Hematopoietic multipotent progenitor cell treated with erythropoietin and hydrocortisone succinate and interleukin-3 and kit ligand, for 6 days (in vitro differentiated cells): ENCODE measurements at places on chromosomes 7 and 10.

GRCh38 chr10:78047314-78047891, 13.7 kb downstream of the RPS24 start:
- DNase-seq: peak; percentile 91

DNA sequence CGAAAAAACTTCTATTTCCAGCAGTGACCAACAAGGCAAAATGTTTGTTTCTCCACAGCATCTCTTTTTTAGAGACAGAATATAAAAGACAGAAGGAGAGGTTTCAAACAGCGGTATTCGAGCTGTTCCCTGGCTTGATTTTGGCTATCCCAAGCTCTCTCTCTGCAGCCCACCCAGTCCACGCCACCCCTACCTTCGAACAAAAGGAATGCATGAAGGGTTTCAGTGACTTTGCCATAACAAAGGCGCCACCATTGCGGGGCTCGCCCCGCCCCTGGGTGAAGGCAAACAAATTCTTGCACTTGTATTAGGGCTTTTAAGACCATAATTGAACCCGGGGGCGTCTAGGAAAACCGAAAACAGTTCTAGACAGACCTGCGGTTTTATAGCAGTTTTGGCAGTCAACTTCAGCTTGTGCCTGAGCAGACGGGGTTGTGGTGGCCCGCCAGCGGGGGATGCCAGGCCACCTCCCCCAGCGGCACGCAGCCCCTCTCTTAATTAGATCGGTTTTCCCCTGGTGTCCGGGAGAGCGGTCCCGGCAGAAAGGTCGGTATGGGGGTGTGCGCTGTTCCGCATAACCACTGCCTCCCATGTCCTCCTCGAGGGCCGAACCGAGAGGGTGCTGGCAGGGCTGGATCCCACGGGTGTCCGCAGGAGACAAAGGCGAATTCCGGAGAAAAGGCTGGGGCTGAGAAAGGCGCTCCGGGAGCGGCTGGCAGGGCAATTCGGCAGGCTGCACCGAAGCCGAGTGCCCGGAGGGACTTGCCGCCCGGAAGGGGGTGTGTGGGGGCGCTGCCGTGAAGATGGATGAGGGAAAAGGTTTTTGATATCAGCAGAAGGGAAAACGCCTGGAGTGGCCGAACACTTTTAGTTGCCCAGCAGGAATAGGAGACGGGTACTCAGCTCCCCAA, 2.7 kb upstream of the HOXA11 start:
- DNase-seq: no peak

GRCh38 chr7:96870185-96870584, 135.2 kb upstream of the DLX6 start:
- no peak for DNase-seq

DNA sequence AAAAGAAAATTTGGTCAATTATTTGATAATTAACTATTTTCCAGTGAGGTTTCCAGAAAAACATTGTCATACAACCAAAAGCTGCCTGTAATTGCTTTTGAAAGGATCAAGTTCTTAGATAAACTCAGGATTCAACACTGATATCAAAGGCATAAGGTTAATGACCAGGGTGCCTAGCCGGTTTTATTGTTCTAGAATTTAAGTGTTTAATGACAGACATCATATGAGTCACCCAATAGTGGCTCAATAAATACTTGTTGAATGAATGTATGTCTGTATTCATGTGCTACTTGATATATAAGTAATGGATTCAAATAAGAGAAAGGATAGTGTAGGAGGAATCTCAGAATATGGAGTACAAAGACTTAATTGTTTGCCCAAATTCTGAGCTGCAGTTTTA, 196.1 kb upstream of the LRGUK start:
- no peak for DNase-seq

DNA sequence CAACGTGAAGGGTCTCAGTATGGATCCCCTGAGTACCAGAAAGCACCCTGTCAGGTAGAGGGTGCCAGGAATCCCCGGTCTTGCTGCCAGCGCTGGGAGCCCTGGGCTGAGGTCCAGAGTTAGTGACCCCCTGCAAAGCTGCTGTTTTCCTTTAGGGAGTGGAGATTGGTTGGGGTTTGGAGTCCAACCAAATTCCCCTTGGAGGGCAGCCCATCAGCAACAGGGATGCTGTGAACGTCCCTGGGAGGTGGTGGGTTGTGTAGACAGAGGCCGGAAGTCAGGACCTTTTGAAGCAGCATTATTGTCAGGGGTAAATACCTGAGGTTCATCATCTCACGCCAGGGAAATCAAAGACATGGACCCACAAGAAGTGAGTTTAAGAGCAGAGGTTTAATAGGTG, 104.2 kb downstream of the COL26A1 start:
- DNase-seq: no peak

GRCh38 chr10:95384011-95384704, 93.4 kb upstream of the PDLIM1 start:
- no peak for DNase-seq

GRCh38 chr10:124902462-124902861, 39.5 kb upstream of the ZRANB1 start:
- DNase-seq: no peak

DNA sequence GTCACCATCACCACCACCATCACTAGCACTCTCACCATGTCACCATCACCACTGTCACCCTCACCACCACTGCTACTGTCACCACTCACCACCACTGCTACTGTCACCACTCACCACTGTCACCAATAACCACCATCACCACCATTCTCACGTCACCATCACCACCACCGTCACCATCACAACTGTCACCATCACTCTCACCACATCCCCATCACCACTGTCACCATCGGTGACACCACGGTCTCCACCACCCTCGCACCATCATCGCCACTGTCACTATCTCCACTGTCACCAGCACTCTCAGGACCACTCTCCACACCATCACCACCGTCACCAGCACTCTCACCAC, 130.4 kb downstream of the MAD1L1 start:
- no peak for DNase-seq

DNA sequence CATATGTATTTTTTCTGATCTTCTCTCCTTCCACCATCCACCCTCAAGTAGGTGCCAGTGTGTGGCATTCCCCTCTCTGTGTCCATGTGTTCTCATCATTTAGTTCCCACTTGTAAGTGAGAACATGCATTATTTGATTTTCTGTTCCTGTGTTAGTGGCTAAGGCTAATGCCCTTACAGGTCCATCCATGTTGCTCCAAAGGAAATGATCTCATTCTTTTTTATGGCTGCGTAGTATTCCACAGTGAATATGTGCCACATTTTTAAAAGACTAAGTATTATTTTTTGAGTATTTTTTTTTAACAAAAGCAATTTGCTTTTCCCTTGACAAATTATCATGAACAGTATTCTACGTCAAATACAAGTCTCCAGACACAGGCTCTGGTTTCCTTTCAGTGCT, 86.4 kb upstream of the ZNF746 start:
- no peak for DNase-seq

DNA sequence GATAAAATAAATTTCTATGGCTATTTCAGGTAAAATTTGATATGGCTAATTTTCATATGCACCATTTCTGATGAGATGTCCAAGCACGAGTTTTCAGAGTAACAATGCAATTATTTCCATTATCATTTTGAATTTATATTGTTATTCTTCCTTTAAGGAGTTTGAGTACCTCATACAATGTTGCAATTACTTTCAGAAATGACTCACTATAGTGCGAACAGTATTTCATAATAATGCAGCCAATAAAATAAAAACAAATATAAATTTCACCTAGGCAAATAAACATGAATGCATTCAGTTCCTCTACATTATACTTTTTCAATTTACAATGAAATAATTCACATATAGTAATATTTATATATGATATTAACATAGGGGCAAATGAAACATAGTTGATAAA, 78.8 kb upstream of the LRRN3 start:
- no peak for DNase-seq

DNA sequence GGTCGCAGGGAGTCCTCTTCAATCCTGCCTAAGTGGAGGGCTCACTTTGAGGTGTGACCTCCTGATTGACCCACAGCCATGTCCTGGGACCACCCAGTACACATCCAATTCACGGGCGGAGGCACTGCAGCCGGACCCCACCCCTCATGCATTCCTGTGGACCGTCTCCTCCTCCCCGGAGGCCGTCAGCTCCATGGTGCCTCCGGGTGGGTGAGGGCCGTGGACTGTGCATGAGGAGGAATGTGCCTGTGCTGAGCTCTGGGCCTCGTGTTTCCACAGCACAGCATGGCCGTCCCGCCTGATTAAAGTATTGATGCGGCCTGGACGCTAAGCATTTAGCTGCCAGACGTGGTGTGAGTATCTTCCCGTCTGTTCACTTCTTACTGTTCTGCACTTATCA, 52.8 kb downstream of the CFAP46 start:
- no peak for DNase-seq

- DNase-seq: no peak
Measured at GRCh38 chr10:84879991-84880390, 551.6 kb downstream of the CCSER2 start.

DNA sequence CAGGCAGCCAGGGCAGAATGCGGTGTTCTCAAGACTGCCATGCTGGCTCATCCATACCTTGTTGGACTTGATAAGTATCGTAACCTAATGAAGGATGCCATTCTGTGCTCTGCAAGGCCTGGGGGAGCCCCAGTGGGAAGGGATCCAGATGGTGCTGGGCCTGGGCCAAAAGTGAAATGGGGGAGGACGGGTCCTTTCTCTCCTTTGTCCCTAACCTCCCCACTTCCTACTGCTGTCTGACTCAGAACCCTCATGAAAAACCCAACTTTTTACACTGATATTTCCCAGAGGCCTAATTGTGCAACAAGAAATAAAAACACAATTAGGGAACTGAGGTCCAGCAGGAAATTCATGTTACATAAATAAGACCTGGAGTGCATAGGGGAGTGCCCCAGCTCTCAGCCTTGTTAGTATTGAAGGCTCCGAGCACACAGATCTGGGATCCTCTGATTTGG, 193.7 kb upstream of the SVIL start:
- DNase-seq: no peak

GRCh38 chr10:80204677-80205476, 460 bp downstream of the ANXA11 start:
- DNase-seq: peak; percentile 58

DNA sequence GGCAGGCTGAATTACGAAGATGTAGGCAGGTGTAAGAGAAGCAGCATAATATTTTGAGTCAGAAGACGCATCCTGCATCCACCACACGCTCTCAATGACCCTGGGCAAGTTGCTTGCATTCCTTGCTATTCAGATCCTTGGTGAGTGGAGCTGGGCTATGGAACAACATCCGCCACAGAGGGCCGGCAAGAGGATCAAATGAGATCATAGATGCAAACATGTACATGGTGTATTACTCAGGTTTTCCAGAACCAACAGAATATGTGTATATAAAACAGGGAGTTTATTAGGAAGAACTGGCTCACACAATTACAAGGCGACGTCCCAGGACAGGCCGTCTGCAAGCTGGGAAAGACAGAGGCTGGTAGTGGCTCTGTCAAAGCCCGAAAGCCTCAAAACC, 51.5 kb downstream of the ADAM12 start:
- no peak for DNase-seq

DNA sequence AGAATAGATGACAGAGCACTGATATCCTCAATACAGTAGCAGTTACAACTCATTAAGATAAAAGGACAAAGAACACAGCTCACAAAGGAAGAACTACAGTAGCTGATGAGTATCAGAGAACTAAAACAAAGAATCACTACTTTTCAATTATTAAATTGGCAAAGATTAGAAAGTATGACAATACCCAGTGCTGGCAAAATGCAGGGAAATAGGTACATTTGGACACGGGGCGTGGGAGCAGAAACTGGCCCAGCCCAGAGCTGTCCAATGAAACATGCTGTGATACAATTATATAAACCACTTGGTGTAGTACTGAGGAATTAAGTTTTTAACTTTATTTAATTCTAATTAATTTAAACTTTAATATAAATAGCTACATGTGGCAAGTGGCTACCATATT, 226.3 kb downstream of the MLLT10 start:
- no peak for DNase-seq
